ENCODE measurements at places on chromosomes 7 and 10.

DNA sequence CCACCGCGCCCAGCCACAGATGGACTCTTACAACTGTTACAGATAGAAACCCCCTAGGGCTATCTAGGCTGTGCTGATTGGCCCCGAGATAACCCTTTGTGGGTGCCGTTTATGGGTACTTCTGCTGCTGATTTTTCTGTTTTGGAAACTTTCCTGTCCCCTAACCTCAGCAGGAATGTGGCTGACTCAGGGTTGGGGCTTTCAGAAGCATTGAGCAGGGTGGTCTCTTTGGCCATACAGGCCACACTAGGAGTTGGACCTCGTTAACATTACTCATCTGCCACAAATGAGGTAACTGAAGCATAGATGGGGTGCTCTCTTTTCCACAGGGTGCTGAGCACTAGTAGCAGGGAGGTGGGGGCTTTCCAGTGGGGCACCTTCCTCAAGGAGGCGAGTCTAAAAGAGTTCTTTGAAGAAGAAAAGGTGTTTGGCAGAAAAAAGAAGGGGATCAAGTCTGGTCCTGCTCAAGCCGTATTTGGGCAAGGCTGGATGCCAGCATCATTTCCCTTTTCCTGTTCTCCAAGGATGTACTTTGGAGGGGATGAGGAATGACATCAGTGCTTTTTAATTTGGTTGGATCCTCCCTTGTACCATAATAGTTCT is 6.4 kb downstream of the ZSCAN25 start:
- DNase-seq = no peak

DNA sequence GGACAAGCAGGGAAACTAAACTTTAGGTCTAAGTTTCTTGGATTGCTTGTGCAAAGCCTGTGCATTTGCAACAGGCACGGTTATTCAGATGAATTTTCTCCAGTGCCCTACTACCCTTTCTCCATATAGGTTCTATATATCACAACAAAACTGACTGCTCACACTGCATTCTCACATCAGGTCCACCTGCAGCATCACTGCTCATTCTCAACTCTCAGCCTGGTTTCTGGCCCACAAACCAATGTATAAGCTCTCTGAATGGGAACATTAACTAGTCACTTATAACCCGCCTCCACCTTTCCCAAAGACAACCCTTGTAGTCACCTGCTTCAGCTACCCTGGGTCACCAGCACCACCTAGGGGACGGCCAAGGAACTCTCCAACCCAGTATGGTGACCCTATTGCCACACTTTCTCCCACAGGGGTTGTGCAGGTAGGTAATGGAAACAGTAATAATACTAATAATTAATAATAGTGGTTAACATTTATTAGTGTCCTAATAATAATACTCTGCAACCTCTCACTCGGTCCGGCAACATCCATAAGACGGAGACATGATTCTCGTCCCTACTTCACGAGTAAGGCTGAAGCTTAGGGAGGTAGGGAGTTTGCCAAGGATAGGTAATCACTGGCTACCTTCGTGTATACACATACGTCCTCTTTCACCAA is 97.3 kb downstream of the CLEC2L start:
- DNase-seq = peak; percentile 37

- no peak for DNase-seq
Observed at GRCh38 chr7:31146030-31146429, 93.9 kb downstream of the ADCYAP1R1 start.

- DNase-seq = no peak
Observed at GRCh38 chr10:6601246-6601805, 21.2 kb upstream of the PRKCQ start.

GRCh38 chr7:33769930-33770329 is 135.4 kb upstream of the BMPER start:
- no peak for DNase-seq

DNA sequence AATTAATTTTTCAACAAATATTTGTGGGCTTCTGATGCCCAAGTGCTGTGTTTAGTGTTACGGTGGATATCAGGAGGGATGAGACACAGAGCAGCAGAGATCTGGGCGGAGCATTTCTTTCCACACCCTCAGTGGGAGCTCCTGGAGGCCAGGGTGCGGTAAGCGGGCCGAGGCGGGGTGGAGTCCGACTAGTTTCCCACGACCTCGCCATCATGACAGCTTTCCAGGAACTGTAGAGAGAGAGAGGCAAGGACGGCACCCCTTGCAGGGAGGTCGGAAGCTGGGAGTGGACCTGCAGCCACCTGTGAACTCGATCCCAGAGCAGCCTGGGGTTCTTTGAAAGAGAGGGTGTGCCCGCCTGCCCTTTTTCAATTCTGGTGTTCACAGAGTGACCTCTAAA is 128.2 kb downstream of the ACTR3B start:
- no peak for DNase-seq

GRCh38 chr7:105388356-105389087 is at the start of gene SRPK2:
Gene SRPK2, minus strand, starts transcription at chr7:105388921.
- peak; percentile 61 for DNase-seq

DNA sequence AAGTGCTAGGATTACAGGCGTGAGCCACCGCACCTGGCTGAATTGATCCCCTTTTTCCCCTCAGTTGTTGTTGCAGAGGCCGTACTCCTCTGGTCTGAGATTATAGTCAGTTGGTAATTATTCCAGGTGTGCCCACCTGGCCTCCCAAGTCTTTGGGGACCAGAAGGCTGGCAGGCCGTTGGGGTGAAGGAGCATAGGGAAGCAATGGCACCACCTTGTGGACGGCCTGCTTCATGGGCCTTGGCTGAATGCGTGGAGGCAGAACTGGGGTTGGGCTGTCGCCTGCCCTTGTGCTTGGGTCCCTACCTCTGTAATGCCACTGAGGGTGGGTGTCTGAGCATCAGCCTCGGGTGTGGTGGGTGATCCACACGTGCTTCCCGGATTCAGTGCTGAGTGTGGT is 125.7 kb downstream of the RGS10 start:
- DNase-seq = peak; percentile 54

GRCh38 chr10:34637418-34637911 is 177.6 kb downstream of the PARD3 start:
- DNase-seq = peak; percentile 42

DNA sequence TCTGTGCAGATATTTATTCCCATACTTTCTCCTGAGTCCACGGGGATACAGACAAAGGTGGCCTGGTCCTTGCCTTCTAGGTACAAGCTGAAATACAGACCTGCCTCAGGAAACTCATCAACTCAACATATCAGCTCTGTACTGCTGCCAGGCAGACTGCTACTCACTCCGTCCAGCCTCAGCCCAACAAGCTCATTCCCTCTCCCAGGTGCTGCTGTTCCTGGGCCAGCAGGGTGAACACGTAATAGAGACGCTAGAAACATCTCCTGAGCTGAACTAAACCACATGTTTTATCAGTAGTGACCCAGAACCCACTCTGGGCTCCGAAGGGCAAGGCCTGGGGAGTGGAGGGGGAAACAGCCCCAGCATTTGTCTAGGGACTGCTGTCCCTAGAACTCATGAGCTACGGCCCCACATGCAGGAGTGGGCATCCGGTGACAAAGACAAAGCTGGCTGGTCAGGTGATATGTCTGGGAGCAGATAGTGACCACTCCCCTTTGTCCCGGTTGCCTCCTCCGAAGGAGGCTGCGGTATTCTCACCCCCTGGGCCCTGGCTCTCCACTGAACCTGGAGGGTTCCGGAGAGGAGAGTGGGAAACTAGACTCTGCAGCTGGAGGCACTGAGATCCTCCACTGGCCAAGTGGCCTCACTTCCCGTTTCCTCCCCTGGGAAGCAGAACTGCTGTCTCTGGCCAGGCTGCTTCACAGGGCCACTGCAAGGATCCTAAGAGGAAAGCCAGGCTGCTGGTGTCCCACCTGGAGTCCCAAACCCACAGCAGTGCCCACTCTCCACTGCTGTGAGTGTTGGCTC is 116.1 kb downstream of the FAM53B start:
- no peak for DNase-seq

- DNase-seq = no peak
Observed at GRCh38 chr10:80598084-80598798, 60.5 kb downstream of the SH2D4B start.

- no peak for DNase-seq
Observed at GRCh38 chr7:149616898-149617297, 119.3 kb upstream of the ZNF746 start.

DNA sequence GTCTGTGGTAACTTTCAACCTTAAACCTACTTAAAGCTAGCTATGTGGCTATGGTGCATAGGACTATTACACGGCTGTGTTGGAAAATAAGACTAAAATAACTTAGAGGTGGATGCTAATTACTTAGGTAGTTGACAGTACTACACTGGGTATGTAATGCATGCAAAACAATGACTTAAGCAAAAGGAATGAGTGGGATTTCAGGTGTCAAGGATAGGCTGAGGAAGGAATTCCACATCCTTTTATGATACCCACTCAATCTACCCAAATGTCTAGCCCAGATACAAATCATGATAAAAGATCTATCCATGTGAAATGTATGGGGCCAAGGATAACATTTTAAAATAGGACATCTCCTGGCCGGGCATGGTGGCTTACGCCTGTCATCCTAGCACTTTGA is 13.9 kb downstream of the CDNF start:
- DNase-seq = no peak

- DNase-seq = no peak
Observed at GRCh38 chr7:36048141-36048901, 104.7 kb upstream of the EEPD1 start.

GRCh38 chr7:121372376-121373010 is 23.6 kb downstream of the FAM3C start:
- DNase-seq = no peak

- DNase-seq = no peak
Observed at GRCh38 chr7:26449175-26450165, 157.8 kb downstream of the SNX10 start.

DNA sequence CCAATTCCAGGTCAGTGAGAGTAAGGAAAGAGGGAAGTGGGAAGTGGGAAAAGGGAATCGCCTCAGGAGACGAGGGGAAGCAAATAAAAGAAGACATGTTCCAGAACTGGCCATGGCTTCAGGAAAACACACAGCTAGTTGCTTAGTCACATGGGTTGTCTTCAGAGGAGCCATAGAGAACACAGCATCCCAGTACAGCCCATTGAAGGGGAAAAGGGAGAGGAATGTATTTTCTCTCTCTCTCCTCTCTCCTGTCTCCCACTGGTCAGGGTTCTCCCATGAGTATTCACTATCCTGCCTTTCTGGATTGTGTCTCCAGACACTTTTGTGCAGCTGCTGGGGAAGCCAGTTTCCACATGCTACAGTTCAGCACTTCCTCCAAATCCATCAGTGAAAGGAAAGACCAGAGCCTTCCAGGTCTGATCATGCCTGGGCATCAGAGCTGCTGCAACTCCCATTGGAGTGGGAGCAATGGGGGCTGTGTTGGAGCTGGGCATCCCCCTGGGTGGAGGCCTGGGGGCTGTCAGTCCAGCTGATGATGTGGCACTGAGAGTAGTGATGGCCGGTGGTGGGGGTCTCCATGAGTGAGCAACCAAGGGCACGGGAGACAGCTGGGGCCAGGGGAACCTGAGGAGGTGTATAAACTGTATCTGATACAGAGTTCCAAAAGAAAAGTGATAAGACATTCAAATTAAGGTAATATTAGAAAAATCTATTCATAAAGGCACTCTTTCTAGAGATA is 38.6 kb downstream of the MAP3K8 start:
- no peak for DNase-seq

DNA sequence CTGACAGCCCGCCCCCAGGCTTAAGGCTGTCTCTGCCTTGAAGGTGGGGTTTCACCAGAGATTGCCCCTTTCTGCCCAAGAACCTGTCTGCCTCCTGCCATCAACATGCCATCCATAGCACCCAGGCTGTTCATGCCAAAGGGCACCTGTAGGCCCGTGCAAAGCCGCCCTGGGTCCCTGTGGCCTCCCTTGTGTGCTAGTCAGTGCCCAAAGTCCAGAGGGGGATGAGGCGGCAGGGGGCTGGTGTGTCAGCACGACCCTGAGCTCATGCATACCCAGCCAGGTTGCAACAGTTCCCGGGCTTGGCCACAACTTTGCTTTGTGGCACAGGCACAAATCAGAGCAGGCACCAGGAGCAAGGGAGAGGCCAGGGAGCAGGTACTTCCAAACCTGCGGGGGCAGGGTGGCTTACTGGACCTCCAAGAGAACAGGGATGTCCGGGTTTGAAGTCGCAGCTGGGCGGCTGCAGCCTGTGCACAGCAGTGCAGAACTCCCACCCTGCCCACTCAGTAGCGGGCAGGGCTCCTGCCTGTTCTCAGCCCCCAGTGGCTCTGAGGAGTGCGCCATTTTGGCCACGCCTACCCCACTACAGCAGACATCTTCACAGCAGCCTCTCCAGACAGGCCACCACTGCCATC is 671.1 kb upstream of the GRM3 start:
- no peak for DNase-seq

DNA sequence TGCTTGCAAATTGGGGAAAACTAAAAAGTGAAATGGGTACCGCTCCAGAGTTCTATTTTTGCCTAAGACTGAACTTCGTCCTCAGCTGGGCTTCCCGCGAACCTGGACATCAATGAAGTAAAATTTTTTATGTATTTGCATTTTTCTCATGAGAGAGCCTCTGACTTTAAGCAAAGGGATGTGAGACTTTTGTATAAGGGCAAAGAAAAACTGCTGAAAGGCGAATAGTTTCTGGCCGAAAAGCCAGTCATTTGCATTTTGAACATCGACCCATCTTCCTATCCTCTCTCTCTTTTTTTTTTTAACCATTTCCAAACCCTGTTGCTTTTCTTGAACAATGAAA is 573 bp downstream of the PMPCB start:
- no peak for DNase-seq

DNA sequence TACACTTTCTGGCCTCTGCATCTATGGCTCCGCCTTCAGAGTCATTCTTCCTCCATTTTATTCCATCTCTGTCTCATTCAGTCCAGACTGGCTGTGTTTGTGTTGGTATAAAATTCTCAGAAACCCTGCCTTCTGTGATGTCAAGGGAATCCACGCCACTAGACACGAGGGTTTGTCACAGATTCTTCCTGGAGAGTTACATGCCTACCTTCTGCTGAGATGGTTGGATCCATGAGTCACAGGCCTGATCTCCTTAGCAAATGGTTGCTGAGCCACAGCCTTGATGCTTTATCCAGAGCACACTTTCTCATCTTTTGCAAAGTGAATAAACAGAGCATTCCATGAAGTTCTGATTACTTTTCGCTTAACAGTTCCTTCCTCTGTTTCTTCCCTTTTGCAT is 35.9 kb upstream of the TSPAN33 start:
- DNase-seq = no peak

DNA sequence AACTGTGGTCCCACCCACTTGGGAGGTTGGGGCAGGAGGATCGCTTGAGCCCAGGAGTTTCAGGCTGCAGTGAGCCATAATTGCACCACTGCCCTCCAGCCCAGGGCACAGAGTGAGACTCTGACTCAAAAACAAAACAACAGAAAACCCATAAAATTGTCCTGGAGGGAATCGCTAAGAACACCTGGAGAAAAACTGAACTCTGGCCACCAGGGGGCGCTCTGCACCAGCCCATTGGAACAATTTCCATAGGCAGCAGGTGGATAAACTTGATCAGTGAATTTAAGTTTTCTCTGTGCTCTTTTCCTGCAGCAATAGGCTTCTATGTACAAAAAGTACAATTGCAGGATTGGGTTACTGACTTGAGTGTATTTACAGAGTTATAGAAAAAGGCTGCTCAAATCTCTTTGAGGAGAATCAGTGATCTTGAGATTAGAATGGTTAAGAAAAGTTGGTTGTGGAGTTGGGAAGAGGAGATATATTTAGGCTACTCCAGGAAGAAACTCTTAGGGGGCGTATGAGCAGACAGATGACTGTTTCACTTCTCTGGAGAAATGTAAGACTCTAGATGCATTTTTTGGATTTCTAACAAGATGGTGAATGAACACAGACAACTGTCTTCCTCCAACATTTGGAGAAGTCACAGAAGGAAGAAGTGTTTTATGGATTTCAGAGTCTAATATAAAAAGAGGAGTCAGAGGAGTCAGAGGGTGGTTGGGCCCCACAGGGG is 274.9 kb upstream of the GALNT17 start:
- DNase-seq = peak; percentile 27

GRCh38 chr7:130946114-130946513 is 212.1 kb upstream of the KLF14 start:
- no peak for DNase-seq

Measured in activated gamma-delta T cell treated with anti-CD3 and anti-CD28 coated beads, Interleukin-2, amount 50 U/mL, for 16 hours (primary cell).